GM23338 (cell line): ENCODE measurements at places on chromosomes 2 and 18. TPM values are rescaled to one million over a fixed set of nuclear protein-coding genes. Genes with fewer than 3 reads are reported as not detected.

DNA sequence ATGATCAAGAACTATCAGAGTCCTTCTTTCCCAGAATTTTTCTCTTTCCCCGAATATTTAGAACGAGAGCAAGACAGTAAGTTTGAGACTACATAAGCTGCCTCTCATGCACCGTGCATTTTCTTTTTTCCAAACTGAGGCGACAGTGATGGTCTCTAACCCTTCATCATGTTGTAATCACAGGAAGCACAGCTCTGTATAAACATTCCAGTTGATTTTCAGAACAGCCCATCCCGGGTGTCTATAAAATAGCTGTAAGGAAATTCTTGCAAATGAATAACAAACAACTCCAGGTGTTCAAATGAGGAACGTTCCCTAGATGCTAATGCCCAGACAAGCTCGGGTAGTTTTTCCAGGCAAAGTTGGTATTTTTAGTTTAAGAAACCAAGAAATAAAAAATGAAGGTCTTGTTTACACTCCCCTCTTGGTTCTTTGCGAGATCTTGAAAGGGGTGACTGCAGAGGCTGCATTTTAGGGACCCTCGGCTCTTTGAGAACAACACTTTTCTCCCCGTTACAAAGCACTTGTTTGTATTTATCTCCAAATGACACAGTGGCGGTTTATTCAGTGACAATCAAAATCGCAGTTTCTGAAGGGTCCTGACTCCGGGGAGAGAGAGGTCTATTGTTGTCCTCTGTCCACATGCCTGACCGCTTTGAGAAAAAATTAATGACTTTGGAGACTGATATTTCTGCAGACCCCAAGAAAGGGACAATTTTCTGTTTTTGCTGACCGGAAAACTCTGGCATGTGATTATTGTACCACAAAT is 101.1 kb upstream of the NCK2 start:
- no peak for DNase-seq

GRCh38 chr2:88452980-88453582 is 588 bp upstream of the FOXI3 start:
- peak; percentile 58 for DNase-seq

DNA sequence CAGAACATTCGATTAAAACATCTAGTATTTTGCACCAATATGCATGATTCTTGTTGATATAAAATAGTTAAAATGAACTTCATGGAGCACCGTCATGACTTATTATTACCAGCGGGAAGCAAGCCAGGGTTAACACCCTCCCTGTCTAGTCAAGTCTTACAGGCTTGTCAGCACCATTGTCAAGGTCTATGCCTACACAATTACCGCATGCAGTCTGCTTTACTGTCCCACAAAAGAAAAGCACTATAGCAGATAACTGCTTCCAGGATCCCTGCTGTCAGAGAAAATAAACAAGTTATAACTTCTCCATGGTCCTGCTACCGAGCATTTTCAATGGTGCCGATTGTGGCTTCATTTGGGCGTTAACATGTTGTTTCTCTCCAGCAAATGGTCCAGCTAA is 968.0 kb upstream of the FAM98A start:
- DNase-seq: no peak

GRCh38 chr2:38522754-38523349 is 79.9 kb downstream of the HNRNPLL start:
- peak; percentile 61 for DNase-seq

DNA sequence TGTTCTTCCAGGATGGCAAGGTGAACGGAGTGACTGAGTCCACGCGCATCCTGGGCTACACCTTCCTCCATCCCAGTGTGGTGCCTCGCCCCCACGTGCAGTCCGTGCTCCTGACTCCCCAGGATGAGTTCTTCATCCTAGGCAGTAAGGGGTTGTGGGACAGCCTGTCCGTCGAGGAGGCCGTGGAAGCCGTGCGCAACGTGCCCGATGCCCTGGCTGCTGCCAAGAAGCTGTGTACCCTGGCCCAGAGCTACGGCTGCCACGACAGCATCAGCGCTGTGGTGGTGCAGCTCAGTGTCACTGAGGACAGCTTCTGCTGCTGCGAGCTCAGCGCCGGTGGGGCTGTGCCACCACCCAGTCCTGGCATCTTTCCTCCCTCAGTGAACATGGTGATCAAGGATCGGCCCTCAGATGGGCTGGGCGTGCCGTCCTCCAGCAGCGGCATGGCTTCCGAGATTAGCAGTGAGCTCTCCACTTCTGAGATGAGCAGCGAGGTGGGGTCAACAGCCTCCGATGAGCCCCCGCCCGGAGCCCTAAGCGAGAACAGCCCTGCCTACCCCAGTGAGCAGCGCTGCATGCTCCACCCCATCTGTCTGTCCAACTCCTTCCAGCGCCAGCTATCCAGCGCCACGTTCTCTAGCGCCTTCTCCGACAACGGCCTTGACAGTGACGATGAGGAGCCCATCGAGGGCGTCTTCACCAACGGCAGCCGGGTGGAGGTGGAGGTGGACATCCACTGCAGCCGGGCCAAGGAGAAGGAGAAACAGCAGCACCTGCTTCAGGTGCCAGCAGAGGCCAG is 263.1 kb downstream of the PHLPP1 start:
- DNase-seq: no peak

DNA sequence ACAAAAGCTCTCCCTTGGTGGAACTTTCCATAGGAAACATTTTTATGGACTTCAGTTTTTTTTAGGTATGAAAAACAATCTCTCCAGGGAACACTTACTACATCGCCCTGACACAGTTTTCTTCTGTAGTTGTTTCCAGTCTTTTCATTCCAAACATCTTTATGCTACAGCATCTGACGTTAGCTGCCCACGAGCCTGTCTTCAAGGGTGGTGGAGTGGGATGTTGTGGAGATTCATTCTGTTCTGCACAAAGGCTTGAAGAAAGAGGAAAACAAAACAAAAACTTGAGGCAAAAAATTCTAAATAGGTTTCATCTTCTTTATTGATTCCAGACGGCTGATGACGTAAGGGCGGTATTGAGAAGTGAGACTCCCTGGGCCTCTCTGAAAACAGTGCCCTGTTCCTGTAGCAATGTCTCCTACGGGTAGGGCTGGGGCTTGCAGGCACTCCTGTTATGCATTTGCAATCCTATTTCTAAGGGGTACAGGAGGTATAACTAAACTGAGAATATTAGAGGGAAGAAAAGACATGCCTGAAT is 375.0 kb downstream of the RNF144A start:
- no peak for DNase-seq

- DNase-seq: no peak
Measured at GRCh38 chr2:160557903-160558302, 64.3 kb upstream of the RBMS1 start.

DNA sequence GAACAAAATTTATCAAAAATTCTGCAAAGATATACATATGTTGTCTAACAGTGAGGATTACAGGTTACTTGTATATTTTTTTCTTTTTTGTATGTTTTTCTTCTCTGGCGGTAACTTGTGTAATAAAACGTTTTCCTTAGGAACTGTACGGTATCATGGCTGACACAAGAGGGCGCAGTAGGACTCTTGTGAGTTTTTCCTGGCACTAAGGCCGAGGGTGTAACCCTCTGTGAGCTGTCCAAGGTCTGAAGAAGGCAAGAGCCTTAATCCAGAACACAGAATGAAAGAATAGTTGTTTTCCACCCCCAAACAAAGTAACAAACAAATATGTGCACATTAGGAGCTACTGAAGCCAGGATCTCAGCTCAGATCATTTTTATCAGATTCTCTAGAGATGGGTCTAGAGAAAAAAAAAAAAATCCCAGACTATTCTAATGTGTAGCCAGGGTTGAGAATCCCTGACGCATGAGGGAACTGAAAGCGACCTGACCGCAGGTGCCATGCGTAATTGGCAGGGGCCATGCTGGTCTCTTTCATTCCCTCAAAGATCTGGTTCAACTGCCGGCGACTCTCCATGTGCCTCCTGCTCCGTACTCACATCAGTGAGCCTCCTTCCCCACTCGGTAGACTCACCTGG is 27.0 kb downstream of the TMEM200C start:
- DNase-seq: peak; percentile 95

GRCh38 chr2:148458171-148458570 is 186.4 kb upstream of the EPC2 start:
- no peak for DNase-seq

- DNase-seq: no peak
Measured at GRCh38 chr2:239723486-239724193, 301.5 kb downstream of the NDUFA10 start.

DNA sequence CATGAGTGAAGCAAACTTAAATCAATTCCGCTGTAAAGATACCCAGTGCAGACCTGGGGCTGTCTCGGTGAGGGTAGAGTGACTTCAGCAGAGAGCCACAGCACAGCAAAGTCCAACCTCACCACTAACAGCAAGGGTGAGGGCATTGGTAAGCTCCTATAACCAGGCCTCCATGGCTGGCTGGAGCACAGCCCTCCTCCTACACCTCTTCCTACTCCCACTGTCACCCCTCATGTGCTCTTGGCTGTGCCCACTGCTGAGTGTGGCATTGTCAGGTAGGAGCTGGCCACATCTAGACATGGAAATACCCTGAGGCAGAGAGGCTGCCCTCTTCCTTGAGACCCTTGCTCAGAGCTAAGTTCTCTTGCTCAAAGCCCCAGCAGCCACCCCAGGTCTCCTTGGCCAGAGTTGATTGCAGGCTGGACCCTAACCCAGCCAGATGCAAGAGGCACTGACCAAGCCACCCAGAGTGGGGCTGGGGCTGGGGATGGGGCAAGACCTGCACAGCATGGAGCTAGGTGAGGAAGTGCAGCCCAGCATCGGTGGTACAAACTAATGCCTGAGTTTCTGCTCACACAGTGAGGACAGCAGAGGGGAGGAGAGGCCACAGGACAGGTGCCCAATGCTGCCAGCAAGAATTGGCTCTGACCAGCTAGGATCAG is 77.6 kb upstream of the RAB6C start:
- DNase-seq: no peak

- DNase-seq: no peak
Measured at GRCh38 chr2:166917415-166917814, 29.1 kb downstream of the XIRP2 start.

- peak; percentile 33 for DNase-seq
Measured at GRCh38 chr2:63785096-63785495, 56.6 kb upstream of the UGP2 start.

- DNase-seq: peak; percentile 33
Measured at GRCh38 chr2:97868986-97869721, 126.6 kb downstream of the TMEM131 start.

DNA sequence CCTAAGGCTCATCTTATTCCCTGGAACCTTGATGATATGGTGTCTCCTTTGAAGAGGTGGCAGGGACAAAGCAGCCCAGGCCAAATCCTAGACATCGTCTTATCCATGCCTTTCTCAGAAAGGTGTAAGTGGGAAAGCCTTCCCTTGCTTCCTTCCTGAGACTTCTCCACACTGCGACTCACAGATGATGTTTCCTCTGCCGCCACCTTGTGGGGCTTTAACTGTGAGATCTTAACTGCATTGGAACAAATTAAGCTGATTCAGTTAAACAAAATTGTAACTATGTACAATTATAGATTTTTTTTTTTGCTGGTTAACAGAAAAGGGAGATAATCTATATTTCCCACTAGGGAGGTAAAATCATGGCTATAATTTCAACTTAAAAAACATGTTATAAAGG is 10.0 kb upstream of the GCA start:
- peak; percentile 66 for DNase-seq

GRCh38 chr2:129912871-129913694 is 66.4 kb upstream of the RAB6C start:
- no peak for DNase-seq

DNA sequence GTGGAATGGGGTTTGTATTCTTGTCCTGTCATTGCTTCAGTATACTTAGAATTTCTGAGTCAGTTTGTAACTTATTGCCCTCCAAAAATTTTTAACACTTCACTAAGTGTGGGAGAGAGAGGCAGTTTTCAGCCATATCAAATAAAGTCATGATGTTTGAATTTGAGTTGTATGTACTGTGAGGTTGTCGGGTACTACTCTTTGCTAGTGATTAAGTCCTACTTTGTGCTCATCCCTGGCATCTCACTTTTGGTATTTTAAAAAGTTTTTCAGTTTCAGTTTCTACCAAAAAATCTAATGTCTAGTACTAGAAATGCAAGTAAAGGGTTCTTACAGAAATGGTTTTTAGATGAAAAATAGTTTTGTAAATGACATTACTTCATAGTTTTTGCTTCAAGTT is 40.7 kb downstream of the EIF5B start:
- DNase-seq: no peak

GRCh38 chr2:53505826-53506225 is 261.8 kb upstream of the CHAC2 start:
- DNase-seq: no peak

GRCh38 chr18:3560755-3561154 is 110.8 kb downstream of the TGIF1 start:
- no peak for DNase-seq

- DNase-seq: no peak
Measured at GRCh38 chr18:78860117-78860516, 119.5 kb upstream of the SALL3 start.

GRCh38 chr2:45938649-45939511 is 287.4 kb downstream of the PRKCE start:
- DNase-seq: peak; percentile 31

GRCh38 chr2:7083580-7084509 is 166.6 kb downstream of the RNF144A start:
- DNase-seq: peak; percentile 81

DNA sequence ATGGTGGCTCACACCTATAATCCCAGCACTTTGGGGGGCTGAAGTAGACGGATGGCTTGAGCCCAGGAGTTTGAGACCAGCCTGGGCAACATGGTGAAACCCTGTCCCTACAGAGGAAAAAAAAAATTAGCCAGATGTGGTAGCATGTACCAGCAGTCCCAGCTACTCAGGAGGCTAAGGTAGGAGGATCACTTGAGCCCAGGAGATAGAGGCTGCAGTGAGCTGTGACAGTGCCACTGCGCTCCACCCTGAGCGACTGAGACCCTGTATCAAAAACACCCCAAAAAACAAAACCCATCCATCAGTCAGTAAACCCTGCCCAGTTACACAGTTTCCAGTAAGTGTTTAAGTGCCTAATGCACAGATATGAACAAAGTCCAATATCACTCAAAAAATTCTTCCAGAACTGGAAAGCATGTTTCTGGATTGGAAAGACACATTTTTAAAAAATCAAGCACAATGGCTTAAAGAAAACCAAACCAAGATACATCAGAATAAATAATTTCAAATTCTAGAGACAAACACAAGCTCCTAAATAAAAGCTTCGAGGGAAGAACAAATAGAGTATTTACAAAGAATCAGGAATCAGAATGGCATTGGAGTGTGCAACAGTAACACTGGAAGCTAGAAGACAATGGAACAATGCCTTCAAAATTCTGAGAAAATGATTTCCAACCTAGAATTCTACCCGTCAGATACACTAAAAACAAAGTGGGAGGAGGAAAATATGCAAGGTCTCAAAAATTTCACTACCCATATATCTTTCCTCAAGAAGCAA is 72.4 kb downstream of the TLK1 start:
- DNase-seq: no peak

- DNase-seq: no peak
Measured at GRCh38 chr2:70966681-70967080, 11.7 kb upstream of the ANKRD53 start.

Gene DHRS9
- total RNA-seq: not detected in 2 replicates

Gene SPAST
- total RNA-seq: 33.9 and 37.6 TPM in 2 replicates

Gene GRB14
- total RNA-seq: 11.3 and 16.0 TPM in 2 replicates

Gene GPR17
- not detected in 2 replicates for total RNA-seq

Gene FIGN
- total RNA-seq: 13.2 and 17.2 TPM in 2 replicates

Gene CNTNAP5
- total RNA-seq: 0.08 and 0.49 TPM in 2 replicates

Gene EPC2
- total RNA-seq: 27.0 and 28.2 TPM in 2 replicates

Gene TUBA3D
- not detected in 2 replicates for total RNA-seq

Gene CFAP53
- not detected in 2 replicates for total RNA-seq

Gene RAB10
- total RNA-seq: 102 and 116 TPM in 2 replicates

Gene OTOS
- total RNA-seq: not detected in 2 replicates

Gene GPR55
- not detected in 2 replicates for total RNA-seq
